ENCODE measurements at places on chromosomes 1 and 21. TPM values are rescaled to one million over a fixed set of nuclear protein-coding genes. Genes with fewer than 3 reads are reported as not detected.

DNA sequence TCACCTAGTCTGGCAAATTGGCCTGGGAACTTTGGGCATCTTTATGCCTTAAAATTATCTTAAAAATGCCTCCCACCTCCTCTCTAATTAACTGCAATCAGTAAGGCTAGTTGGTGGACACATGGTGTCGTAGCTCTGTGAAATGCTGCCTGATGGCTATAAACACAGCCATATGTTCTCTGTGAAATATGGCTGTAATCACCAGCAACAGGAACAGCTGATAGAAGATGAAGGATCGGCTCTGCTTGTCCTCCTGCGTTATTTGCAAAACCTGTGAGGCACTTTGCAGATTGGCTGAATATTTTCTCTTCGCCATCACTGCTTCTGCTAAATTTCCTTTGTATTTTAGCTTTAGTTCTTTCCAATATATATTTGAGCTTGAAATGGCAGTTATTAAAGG lies 419.6 kb downstream of the RWDD3 start:
- no peak for DNase-seq
- H3K27ac ChIP-seq: no peak overlapping the region
- no peaks in the 10 kb centered on the region for H3K4me1 ChIP-seq
- no peaks in the 10 kb centered on the region for H3K27me3 ChIP-seq
- H3K4me3 ChIP-seq: no peak overlapping the region
- H3K36me3 ChIP-seq: no peaks in the 10 kb centered on the region

DNA sequence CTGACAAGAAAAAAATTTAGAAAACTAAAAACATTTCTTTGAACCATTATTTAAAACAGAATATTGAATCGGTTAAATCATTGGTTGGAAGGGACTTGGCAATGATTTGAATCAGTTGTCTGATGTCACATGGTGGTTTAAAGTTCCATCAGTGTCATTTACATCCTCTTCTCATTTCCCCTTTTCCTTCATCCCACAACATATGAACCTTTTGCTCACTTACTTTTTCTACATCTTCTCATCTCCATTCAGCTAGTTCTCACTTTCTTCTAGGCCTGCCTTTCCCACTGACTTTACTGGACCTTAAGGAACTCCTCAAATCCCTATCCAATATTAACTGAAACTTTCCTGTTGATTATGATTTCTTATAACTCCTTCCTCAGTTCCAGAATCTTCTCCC lies 58.5 kb downstream of the PHACTR4 start:
- no peak for DNase-seq
- no peaks in the 10 kb centered on the region for H3K36me3 ChIP-seq
- no peak overlapping the region for H3K4me3 ChIP-seq

AMPD1 gene
- total RNA-seq: not detected

DNA sequence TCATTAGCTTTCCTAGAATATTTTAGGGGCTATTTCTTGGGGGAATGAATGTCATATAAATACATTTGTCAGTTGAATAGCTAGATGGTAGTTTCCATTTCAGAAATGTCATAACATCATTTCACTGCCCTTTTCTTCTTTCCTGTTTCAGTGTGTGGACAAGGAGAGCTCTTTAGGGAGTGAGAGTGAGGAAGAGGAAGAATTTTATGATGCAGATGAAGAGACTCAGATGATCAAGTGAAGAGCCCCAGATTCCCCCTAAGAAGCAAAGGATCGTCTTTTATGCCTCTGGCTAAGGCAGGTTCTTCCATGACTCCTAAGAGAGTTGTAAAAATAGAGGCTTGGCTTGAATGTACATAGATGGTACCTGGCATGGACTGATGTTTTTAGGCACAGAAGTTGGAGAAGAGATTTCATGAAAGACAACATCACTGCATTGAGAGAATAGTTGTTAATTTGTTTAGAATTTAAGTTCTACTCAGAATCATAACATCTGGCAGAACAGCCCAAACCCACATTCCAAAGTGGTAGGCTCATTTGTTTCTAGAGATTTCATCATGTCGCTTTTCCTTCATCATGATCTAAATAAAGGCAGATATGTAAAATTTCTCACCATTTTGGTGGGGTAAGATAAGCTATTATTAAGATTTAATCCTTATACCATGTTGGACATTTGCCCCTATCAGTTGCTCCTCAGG lies 44.2 kb upstream of the MAB21L3 start:
- no peaks in the 10 kb centered on the region for H3K27me3 ChIP-seq
- peak overlapping the region; percentile 18 for H3K27ac ChIP-seq
- H3K4me1 ChIP-seq: no peaks in the 10 kb centered on the region
- H3K4me3 ChIP-seq: no peak overlapping the region
- H3K36me3 ChIP-seq: peaks cover 38% of the 10 kb centered on the region

ACTL8 gene
- not detected for total RNA-seq

All from upper lobe of right lung (tissue), 1 donor.